Memory B cell (primary cell): ENCODE measurements at places on chromosomes 16 and 17.

DNA sequence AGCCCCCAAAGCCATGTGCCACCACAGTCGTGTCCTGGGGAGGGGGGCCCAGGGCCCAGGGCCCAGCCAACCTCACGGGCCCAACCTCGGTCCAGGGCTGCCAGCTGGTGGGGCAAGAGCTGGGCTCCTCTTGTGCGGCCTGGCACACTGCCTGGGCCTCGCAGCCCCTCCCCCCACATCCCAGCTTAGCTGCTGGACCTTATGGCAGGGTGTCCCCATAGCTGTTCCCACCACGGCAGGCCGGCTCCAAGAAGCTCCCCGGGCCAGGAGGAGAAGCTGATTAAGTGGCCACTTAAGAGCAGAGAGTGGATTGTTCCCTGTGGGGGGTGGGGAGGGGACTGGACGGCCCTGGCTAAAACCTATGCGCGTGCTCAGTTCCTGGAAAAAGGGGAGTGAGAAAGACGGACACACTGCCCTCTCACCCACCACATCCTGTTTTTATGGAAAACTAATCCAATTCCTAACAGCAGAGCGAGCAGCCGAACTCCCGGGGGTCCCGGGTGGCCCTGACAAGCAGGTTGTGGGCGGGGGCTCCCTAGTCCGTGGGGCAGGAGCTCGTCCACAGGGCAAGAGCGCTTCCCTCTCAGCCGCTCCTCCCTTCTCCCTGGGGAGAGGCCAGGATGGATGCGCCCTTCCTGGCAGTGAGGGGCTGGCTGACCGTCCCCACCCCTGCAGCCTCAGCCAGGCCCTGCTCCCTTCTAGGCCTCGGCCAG is 16.8 kb downstream of the PIEZO1 start:
- H3K27ac ChIP-seq = peak overlapping the region; percentile 79
- peaks cover 26% of the 10 kb centered on the region for H3K4me1 ChIP-seq
- peaks cover 1% of the 10 kb centered on the region for H3K36me3 ChIP-seq
- DNase-seq = no peak

- no peaks in the 10 kb centered on the region for H3K27me3 ChIP-seq
- H3K27ac ChIP-seq = no peak overlapping the region
- no peak overlapping the region for H3K4me3 ChIP-seq
- peaks cover 6% of the 10 kb centered on the region for H3K36me3 ChIP-seq
These were observed 54.4 kb downstream of the TAOK1 start for GRCh38 chr17:29444589-29444988.

DNA sequence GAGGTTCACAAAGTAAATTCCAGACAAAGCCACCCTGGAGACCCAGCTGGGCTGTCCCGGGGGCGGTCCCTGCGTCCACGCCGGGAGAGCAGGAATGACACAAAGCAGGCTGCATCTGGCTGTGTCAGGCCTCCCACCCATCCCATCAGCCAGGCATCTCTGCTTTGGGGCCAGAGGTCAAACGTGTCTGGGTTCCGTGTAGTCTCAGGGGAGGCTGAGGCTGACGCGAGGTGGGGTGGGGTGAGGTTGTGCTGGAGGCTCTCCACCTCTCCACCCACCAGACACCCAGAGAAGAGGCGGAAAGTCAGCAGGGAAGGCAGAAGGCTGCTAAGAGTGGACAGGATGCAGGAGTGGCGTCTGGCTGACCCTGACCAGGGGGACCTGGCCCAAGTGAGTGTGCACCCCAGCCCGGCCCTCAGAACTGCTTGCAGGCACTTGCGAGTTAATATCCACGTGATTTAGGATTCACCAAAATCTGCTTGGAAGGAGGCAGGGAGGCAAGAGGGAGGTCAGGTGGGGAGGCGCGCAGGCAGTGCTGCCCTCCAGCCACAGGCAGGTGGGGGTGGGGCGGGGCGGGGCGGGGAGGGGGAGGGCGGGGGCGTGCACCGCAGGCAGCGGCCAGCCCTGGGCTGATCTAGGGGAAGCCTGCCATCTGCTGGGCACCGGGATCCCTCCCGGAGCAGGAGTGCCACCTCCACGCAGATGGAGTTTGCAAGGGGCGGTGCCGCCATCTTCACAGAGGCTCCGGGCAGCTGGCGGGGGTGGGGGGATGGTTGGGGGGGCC is 44.3 kb downstream of the TBC1D16 start:
- peak overlapping the region; percentile 71 for H3K4me3 ChIP-seq
- H3K4me1 ChIP-seq = peaks cover 18% of the 10 kb centered on the region
- H3K36me3 ChIP-seq = no peaks in the 10 kb centered on the region
- no peak overlapping the region for H3K27ac ChIP-seq

DNA sequence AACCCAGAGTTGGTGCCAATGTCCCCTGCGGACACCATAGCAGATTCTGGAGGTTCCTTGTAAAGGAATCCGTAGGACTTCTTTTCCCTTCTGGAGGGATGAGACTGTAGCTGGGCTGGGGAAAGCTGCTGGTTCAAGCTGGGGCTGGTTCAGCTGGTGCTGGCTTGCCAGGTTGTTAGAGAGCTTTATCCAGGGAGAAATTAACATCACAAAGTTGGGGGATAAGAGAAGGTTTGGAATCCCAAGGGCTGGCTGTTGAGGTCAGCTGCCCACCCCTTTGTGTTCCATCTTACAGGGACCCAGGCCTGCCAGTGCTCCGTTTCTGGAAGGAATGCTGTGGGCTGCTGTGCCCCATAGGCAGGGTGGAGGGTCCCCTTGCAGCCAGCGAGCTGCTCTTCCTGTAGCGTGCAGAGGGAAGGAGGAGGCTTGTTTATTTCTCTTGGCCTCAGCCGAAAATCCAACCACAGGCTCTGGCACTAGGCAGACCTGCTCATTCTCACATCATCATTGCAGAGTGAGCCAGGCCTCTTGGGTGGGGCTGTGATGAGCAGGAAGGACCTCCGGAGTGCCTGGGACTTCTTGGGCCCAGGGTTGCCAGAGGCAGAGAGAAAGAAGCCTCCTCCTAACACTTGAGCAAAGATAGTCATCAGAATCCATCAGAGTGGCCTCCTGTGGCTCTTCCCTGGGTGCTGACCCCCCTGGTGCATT is 251.1 kb downstream of the SEC14L1 start:
- no peaks in the 10 kb centered on the region for H3K36me3 ChIP-seq
- peaks cover 18% of the 10 kb centered on the region for H3K4me1 ChIP-seq
- H3K4me3 ChIP-seq = no peak overlapping the region
- no peaks in the 10 kb centered on the region for H3K27me3 ChIP-seq
- H3K27ac ChIP-seq = no peak overlapping the region
- DNase-seq = no peak

- no peak overlapping the region for H3K4me3 ChIP-seq
- H3K27ac ChIP-seq = no peak overlapping the region
- H3K4me1 ChIP-seq = peaks cover 9% of the 10 kb centered on the region
- no peak for DNase-seq
These were observed 1.7 kb downstream of the ADORA2B start for GRCh38 chr17:15946611-15947120.

DNA sequence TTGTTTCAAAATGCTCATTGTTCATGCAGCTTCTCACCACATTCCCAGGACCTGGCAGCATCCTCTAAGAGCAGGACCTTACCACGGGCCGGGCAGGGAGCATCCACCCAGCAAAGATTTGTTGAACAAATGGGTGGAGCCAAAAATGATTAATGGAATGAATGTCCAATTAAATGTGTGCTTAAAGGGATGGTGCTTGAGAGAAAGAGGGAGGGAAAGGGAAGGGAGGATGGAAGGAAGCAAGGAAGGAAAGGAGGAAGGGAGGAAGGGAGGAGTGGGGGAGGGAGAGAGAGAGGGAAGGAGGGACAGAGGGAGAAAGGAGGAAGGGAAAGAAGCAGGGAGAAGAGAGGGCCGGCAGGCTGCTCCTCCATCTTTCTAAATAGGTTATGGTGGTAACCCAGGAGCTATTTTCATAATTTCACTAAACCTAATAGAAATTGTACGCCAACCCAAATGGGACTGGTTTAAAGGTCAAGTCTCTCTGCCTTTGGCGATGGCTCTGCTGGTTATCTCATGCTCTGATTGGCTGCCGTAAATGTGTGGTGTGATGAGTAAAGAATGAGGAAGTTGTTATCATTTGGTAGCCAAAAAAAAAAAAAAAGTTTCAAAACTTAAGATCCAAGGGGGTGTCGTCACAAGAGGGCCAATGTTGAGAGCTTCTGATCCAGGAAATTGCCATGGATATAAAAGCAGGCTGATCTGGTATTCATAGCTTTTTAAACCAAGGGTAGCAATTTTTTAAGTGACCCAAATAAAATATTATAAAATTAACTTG is 126.7 kb upstream of the FOXF1 start:
- H3K36me3 ChIP-seq = no peaks in the 10 kb centered on the region
- H3K27me3 ChIP-seq = peaks cover 20% of the 10 kb centered on the region
- no peaks in the 10 kb centered on the region for H3K4me1 ChIP-seq
- no peak for DNase-seq
- no peak overlapping the region for H3K27ac ChIP-seq

DNA sequence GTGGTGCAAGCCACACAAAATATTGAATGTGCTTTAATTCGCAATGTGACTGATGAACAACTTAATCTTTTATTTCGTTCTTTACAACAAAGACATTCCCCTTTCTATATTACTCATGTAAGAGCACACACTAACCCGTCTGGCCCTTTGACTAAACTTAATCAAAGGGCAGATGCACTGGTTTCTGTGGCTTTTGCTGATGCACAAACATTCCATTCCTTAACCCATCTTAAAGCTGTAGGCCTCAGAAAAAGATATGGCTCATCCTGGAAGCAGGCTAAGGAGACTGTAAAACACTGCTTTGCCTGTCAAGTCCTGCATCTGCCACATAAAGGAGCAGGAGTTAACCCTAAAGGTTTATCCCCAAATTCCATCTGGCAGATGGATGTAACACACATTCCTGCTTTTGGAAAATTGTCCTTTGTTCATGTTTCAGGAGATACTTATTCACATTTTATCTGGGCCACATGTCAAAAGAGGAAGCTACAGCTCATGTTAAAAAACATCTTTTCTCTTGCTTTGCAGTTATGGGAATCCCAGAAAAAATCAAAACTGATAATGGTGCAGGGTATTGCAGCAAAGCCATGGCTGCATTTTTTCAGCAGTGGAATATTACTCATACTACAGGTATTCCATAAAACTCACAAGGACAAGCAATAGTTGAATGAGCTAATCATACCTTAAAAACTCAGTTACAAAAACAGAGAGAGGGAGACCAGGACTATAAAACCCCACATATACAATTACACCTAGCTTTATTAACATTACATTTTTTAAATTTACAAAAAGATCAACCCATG is 137.2 kb downstream of the AHSP start:
- H3K27me3 ChIP-seq = peaks cover 16% of the 10 kb centered on the region
- DNase-seq = no peak
- H3K36me3 ChIP-seq = peaks cover 2% of the 10 kb centered on the region
- H3K4me3 ChIP-seq = no peak overlapping the region
- no peaks in the 10 kb centered on the region for H3K4me1 ChIP-seq

GRCh38 chr17:76956846-76957540 is 88.8 kb downstream of the MGAT5B start:
- H3K27me3 ChIP-seq = peaks cover 11% of the 10 kb centered on the region
- peaks cover 21% of the 10 kb centered on the region for H3K4me1 ChIP-seq
- no peaks in the 10 kb centered on the region for H3K36me3 ChIP-seq
- no peak overlapping the region for H3K27ac ChIP-seq

- H3K27me3 ChIP-seq = no peaks in the 10 kb centered on the region
- H3K36me3 ChIP-seq = peaks cover 29% of the 10 kb centered on the region
These were observed 46.9 kb downstream of the HELZ start for GRCh38 chr17:67198131-67198530.

- H3K36me3 ChIP-seq = peaks cover 37% of the 10 kb centered on the region
- no peaks in the 10 kb centered on the region for H3K27me3 ChIP-seq
- H3K4me3 ChIP-seq = no peak overlapping the region
- H3K4me1 ChIP-seq = no peaks in the 10 kb centered on the region
These were observed 238.0 kb downstream of the PHKB start for GRCh38 chr16:47699106-47699505.

DNA sequence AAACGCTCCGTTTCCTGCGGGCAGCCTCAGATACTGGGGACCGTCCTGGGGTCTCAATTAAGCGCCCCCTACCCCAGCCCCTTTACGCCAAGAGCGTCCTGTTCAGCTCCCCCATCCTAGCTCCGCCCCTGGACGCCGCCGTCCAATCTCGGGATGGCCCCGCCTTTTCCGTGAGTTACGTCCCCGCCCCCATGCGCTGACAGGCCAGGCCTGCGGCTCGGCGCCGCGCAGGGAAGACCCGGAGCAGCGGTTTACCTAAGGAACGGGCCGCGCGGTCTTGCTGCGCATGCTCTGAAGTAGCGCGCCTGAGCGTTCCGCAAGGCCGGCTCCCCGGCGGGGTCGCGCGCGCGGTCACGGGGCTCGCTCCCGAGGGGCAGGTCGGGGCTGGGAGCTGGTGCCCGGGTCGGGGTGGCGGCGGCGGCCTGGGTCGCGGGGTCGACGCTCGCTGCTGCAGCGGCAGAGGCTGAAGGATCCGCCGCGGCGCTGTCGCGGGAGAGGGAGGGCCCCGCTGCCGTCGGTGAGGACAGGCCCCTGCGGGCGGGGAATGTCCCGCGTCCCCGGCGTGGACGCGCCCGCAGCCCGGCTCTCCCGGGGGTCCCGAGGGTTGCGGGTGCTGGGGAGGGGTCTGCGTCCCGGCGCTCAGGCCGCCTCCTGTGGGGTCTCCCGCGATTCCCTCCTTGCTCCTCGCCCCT is at the start of gene FLYWCH1:
Gene FLYWCH1, plus strand, starts transcription at position 294 of the 692 bp plus-strand sequence. CDS start 17,755 bp downstream, outside the sequence.
- peak; percentile 93 for DNase-seq
- peak within 1 kb of the TSS; percentile 86 for H3K4me3 ChIP-seq
- peak within 1 kb of the TSS; percentile 76 for H3K27ac ChIP-seq
- no peaks in the 10 kb centered on the region for H3K27me3 ChIP-seq
- H3K4me1 ChIP-seq = peaks cover 10% of the 10 kb centered on the region
- peaks cover 5% of the 10 kb centered on the region for H3K36me3 ChIP-seq

DNA sequence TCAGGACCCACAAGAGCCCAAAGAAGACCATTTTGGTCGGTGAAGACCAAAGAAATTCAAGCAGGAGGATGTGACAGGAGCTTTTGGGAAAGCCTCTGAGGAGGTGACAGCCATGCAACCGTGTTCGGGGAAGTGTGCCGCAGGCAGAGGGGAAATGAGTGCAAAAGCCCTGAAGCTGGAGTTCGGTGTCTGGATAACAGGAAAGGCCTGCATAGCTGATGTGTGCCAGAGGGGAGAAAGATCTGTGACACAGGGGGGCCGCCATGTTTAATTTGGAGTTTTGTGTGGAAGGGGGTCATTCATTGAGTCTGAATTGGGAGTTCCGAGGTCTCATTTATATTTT is 870 bp upstream of the ZC3H7A start:
- H3K4me1 ChIP-seq = peaks cover 51% of the 10 kb centered on the region
- no peaks in the 10 kb centered on the region for H3K27me3 ChIP-seq
- H3K36me3 ChIP-seq = peaks cover 5% of the 10 kb centered on the region
- peak overlapping the region; percentile 90 for H3K4me3 ChIP-seq
- H3K27ac ChIP-seq = peak overlapping the region; percentile 99
- DNase-seq = peak; percentile 12

- H3K27me3 ChIP-seq = no peaks in the 10 kb centered on the region
- no peak for DNase-seq
- no peaks in the 10 kb centered on the region for H3K4me1 ChIP-seq
- H3K36me3 ChIP-seq = peaks cover 14% of the 10 kb centered on the region
These were observed 14.4 kb upstream of the ALOX12 start for GRCh38 chr17:6981426-6981825.

DNA sequence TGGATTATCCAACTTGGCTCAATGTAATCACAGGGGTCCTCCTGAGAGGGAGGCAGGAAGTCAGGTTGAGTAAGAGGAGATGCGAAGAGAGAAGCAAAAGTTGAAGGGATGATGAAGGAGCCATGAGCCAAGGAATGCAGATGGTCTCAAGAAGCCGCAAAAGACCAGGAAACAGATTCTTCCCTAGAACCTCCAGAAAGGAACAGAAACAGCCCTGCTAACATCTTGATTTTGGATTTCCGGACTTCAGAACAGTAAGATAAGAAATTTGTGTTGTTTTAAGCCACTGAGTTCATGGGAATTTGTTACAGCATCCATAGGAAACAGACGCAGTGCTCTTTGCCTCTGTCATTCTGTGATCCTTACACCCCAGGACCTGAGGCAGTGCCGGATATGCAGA is 26.8 kb downstream of the CMTR2 start:
- no peak for DNase-seq
- no peak overlapping the region for H3K27ac ChIP-seq
- H3K27me3 ChIP-seq = peaks cover 18% of the 10 kb centered on the region

GRCh38 chr16:84585467-84585866 is 32.4 kb downstream of the COTL1 start:
- H3K27ac ChIP-seq = peak overlapping the region; percentile 59
